ENCODE measurements at places on chromosomes 12 and 14.

DNA sequence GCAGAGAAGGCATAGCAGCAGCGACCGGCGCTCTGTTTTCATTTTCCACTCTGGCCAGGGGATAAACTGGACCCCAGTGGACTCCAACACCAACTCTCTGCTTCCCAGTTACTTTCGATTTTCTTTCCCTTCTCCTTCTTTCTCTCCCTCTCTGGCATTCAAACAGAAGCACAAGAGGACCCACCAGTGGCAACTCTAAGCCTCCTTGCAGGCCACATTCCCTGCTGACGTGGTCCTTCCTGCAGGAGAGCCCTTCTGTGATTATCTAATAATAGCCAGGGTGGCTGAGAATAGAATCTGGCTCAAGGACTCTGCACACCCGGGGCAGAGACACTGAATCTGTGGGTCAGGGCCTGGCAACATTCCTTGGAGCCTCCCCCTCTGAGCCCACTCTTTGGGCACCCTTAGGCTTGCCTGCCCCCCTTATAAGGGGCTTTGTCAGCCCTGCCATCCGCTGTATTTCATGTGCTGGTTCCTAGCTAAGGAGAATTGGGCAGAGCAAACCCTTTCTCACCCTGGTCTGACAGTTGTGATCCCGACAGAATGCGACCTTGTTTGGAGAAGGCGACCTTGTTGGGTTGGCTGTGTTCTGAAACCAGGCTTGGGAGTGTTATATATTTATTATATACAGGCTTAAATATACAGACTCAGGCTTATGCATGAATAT, 8.2 kb upstream of the HOXC6 start:
- DNase-seq: no peak

GRCh38 chr12:1203735-1204019, 212.7 kb downstream of the ERC1 start:
- DNase-seq: no peak

GRCh38 chr12:127263621-127264020, 1003.3 kb upstream of the TMEM132C start:
- DNase-seq: no peak

DNA sequence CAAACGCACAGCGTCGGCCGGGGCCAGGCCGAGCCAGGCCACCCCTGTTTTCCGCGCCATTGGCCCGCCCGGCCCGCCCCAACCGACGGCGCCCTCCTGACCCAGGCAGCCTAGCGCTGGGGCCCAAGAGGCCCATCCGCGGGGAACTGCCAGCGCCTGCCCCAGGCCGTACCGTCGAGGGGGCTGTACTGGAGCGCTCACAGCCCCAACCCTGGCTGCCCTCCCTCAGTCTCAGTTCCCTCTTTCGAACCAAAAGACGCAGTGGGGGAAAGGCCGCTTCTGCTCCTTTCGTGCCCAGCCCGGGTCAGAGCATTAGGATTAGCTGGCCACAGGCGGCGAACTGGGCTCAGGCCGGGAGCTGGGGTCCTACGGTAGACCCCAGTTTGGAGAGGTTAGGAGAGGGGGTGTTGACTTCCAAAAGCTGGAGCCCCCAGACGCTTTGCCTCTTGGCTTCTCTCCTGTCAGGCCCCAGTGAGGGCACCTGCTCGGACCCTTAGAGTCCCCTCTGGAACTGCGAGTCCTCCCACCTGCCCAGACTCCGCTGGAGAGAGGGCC, 1.9 kb downstream of the NKX2-1 start:
- DNase-seq: no peak

DNA sequence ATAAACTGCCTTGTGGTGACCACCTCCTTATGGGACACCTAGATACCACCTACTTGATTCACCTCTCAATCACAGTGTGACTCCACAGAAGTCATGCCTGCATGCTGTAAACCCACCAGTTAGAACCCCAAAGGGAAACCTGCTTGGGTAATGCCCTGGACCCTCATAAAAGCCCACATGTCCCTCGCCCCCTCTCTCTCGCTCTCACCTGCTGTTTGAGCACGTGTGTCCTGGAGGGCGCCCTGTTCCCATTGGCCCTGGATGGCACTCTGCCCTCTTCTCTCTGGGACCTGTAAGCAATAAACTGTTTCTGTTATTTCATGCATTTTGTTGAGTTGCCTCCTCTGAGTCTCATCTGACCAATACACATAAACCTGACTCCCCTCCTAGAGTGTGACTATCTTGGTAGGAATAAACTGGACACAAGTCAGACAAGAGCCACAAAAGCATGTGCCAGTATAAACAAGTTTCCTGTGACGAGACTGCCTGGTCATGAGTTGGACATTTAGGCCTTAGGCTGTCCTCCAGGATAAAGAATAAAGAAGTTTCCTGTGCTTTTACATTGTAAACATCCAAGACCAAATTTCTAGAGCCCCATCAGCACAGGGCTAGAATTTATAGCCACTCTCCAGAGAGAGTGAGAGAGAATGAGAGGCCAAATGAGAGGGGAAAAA, 8.6 kb downstream of the IFI27L2 start:
- no peak for DNase-seq

- no peak for DNase-seq
Measured at GRCh38 chr12:115213538-115214016, 529.6 kb upstream of the TBX3 start.

DNA sequence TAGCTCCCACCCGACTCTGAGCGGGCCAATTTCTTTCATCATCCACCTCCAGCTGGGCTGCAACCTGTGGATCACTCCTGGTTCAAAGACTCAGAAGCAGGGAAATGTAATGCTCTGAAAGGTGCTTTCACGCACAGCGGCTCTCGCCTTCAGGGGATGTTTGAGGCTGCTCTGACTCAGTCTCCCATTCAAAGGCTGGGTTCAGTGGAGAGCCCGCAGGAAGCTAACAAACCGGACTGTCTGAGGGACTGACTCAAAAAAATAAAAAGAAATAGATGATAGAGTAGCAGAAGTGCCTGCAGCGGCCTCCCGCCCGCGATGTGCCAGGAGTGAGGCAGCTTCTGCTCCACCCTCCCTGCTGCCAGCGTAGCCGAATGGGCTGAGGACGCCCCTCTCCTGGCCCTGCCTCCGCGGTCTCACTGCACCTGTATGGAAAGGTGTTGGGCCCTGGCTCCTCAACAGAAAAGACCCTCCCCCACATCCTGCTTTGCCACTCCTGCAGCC, 98.0 kb downstream of the GCH1 start:
- DNase-seq: no peak

DNA sequence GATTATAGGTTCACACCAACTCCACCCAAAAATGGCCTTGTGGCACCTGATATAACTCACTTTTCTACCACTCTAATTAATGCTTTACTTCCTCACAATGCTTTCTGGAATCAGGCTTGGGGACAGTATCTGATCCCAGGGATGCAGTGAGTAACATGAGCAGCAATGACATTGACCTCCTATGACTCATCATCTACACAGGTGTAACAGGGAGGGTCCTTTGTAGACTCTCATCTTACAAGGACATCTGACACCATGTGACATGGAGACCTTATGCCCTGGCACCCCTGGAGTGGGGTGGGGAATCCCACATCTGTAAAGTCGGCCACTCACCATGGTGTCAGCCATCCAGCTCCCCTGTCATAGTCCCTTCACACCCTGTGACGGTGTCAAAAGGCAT, 586.4 kb downstream of the MED13L start:
- DNase-seq: no peak

DNA sequence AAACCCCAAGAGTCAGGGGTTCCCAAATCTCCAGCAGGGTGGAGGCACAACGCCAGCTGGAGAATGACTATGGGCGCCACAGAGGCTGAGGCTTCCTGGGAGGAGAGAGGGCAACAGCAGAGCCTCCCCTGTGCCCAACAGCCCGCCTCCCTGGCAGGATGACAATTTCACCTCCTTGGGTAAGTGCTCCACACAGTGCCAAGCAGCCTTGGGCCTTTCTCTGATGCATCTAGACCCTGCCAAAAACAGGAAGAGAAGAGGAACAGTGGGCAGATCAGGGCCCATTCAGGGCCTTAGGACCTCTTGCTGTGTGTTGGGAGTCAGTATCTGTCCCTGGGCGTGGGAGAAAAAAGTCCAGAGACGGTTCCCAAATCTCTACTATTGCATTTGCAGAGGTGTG, 5.0 kb upstream of the OR10P1 start:
- DNase-seq: no peak

- DNase-seq: no peak
Measured at GRCh38 chr12:10304161-10304574, 3.5 kb upstream of the KLRD1 start.

GRCh38 chr14:96830946-96831345, 33.8 kb downstream of the VRK1 start:
- no peak for DNase-seq

DNA sequence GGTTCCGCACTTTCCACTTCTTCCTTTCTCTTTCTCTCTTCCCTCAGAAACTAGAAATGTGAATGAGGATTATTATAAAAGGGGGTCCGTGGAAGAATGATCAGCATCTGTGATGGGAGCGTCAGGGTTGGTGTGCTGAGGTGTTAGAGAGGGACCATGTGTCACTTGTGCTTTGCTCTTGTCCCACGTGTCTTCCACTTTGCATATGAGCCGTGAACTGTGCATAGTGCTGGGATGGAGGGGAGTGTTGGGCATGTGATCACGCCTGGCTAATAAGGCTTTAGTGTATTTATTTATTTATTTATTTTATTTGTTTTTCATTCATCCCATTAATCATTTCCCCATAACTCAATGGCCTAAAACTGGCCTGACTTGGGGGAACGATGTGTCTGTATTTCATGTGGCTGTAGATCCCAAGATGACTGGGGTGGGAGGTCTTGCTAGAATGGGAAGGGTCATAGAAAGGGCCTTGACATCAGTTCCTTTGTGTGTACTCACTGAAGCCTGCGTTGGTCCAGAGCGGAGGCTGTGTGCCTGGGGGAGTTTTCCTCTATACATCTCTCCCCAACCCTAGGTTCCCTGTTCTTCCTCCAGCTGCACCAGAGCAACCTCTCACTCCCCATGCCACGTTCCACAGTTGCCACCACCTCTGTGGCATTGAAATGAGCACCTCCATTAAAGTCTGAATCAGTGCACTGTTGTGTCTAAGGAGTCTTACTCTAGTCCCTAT, 4.6 kb upstream of the ATN1 start:
- DNase-seq: no peak

DNA sequence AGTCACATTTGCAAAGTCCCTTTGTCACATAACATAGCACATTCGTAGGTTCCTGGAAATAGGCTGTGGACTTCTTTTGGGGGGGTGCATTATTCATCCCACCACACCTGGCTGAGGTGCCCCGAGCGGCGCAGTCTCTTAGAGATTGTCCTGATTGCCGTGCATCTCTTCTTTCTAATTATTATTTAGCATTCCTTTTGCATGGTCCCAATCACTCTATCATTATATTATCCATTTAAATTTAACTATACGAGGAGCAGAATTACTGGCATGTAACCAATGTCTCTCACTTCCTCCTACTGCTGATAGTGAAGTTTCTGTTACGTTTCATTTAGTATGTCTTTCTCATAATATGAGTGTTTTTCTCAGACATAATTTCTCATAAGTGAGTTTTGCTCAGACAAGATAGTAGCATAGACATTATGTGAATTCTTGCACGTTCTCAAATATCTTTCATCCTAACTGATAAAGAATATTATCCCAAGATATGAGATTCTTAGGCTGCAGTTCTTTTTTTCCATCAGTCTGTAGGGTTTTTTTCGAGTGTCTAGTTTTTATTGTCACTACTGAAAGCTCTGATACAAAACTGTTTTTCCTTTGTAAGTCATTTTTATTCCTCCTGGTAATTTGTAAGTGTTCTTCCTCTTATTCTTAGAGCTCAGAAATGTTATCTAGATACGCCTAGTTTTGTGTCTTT, 444.3 kb downstream of the NELL2 start:
- no peak for DNase-seq

DNA sequence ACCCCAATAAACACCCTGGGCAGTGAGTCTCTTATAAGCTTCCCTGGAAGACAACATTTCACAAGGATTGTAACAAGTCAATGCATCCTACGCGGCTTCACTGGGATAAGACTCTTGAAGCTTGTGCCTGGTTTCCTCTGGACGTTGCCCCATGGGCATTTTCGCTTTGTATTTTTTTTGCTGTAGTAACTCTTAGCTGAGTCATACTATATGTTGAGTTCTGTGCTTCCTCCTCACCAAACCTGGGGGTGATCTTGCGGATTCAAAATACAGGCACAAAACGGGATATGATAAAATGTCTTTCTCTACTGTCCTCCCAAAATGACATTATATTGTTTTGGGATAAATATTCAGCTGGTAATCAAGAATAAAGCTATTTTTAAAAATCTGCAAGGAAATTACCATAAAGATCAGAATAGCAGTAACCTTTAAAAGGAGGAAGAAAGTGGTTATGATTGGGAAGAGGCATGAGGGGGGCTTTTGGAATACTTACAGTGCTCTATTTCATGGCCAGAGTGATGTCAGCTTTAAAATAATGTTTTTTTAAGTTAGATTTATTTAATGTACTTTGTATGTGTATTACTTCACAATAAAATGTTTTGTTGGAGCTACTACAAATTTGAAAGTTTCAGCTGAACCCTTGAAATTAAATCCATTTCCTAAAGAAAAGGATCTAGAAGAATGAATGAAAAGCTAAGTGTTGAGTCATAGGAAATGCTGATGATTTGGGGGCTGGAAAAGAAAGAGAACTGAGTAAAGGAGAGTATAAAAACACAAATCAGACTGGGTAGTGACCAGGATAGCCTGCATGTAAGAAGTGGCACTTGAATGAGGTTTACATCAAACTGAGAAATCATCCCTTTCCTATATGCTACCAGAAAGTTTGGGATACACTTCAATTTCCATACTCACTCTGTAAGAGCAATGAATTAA, 14.7 kb downstream of the BTBD7 start:
- DNase-seq: no peak

DNA sequence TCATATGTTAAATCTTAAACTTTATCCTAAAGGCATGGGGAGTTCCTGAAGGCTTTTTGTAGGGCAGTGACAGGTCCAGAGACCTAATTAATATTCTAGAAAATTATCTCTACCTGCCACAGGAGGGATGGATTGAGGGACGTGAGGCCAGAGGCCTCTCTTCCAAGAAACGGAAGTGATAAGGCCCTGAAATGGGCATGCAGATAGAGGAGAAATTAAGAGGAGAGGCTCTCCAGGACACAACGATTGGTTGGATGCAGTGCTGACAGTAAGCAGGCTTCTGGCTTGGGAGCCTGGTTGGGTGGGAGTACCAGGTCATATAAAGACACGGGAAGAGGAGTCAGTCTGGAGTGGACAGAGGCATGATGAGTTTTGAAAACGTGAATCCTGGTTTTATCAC, 3.1 kb upstream of the BORCS5 start:
- DNase-seq: no peak

- no peak for DNase-seq
Measured at GRCh38 chr12:131133015-131133905, 179.6 kb downstream of the ADGRD1 start.

All from NCI-H1092 (cell line).